Central memory CD4-positive, alpha-beta T cell (primary cell): ENCODE measurements at places on chromosomes 13 and 19.

DNA sequence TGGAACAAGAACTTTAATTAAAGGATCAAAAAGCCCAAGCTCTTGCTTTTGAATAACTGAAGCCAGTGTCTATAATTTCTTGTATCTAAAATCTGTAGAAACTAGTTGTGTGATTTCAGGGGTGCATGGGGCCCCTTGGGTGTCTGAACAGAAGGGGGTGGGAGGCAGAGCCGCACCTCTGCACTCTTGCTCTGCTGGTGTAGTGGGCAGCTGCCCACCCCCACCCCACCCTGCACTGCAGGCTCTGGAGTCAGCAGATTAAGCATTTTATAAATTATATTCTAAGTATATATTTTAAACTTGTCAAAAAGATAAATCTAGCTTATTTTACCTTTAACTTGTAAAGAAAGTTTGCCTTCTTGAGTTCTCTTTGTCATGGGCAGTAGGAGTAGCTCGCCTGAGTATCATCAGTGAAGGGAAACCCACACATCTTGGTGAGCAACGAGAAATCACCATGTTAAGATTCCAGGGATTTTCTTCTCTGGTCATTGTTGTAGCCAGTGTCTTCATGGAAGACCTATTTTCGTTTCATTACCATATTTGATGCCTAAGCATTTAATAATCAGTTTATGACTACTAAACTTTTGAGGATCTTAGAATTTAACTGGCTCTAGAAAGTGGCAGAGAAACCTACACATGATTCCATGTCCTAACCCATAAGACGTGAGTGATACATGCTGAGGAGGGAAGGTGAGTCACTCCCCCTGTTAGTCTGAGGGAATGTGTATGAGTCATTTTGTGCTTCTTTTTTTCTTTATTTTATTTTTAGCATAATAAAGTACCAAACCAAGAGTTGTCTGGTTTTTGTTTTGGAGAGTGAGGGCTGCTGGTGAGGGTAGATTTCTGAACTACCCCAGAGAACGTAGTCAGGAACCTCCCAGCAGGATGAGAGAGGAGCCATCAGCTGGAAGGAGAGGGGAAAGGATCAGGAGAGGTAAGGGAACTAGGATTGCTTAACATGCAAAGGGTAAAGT lies 7.7 kb downstream of the UBE2L5 start:
- no peak for DNase-seq

GRCh38 chr13:113654591-113655345 lies 3.2 kb downstream of the ATP4B start:
- DNase-seq = no peak

DNA sequence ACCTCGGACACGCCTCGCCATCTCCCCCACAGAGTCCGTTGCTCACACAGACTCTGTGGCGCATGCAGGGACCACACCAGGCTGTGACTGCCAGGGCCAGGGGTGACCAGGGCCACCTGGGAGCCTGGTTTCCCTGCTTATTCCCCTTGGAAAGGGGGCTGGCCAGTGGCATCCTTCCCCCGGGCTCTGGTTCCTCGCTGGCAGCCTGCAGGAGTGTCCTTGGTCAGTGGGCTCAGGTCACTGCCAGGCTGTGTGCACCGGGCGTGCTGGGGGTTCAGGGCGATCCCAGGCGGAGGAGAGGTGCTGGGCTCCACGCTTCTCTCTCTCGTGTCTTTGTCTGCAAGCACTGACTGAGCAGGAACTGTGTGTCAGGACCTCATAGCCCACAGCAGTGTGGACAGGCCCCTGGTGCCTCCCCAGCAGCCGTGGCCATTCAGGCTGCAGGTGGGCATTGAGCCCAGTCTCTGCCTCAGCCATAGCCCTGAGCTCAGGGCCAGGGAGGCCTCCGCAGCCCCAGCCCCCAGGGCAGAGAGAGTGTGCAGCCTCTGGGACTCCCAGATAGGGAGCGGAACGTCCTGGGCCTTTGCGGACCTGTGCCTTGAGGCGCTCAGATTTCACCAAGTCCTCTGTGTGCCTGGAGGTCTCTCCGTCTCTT lies 6.5 kb downstream of the PIAS4 start:
- no peak for DNase-seq

GRCh38 chr13:108419768-108420167 lies 150.2 kb downstream of the TNFSF13B start:
- DNase-seq = no peak

DNA sequence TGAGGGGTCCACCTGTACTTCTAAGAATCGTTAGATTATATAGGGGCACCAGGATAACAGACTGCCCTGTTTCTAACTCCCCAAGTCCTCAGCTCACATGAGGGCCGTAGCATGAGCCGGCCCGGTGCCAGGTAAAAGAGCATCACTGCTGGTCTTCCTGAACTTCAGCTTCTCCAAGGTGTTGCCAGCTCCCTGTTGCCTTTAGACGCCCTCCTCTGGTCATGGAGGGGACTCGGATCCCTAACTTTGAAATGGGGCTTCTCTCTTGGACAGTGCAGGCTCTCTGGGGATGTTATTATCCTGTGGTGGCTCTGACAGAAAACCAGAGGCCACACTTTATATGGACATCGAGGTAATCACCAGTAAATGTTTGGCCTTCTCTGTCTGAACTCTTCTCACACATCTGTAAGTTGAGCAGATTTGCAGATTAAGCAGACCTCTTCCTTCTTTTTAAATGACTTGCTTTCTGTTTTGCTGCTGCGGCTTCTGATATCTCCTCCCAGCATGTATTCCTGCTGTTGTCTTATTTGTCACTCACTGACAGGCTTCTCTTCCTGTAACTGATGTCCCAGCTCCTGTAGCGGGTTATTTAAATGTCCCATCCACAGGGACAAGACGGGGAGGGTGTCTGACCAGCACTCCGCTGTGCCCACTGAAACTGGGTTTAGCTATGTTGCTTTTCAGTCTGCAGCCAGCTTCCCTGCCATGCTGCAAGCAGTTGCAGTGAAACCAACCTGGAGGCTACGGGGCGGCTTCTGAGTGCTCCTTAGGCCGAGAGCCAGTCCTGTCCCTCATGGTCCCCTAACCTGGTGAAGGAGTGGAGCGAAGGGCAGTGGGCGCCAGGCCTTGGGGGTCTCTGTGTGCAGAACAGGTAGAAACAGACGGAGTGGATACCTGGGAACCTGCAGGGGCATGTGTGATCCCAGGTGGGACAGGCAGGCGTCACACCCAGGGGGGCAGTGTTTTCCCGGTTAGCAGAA lies 39.2 kb downstream of the TSSK6 start:
- no peak for DNase-seq

DNA sequence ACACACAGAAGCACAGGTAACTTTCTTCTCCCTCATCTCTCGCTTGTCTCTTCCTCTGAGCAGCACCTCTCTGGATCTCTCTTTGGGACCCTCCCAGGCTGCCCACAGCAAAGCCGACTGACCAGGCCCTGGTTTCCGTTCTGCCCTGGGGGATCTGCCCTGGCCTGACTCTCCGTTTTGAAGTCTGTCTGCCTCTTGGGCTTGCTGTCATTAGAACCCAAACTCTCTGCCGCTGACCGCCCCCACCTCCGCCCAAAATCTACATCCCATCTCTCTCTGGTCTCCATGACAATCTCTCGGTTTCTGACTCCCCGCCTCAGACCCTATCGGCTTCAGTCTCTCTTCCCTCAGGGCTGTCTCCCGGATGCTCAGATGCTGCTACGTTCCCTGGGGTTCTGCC lies 6.9 kb downstream of the KCNC3 start:
- no peak for DNase-seq

- DNase-seq = no peak
Measured at GRCh38 chr19:50720921-50721381, 1.3 kb upstream of the SHANK1 start.

- no peak for DNase-seq
Measured at GRCh38 chr19:45010306-45010705, 9.0 kb downstream of the RELB start.

DNA sequence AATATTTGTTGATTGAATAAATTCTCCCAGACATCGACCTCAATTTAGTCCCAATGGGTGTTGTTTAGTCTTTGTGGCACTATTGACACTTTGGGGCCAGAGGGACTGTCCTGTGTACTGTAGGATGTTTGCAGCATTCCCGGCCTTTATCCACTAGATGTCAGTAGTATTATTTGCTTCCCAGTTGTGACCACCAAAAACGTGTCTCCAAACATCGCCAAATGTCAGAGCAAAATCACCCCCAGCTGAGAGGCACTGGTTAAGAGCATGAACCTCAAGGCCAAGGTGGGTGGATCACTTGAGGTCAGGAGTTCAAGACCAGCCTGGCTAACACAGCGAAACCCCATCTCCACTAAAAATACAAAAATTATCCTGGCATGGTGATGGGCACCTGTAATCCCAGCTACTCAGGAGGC lies 15.4 kb downstream of the NLRP12 start:
- DNase-seq = no peak

DNA sequence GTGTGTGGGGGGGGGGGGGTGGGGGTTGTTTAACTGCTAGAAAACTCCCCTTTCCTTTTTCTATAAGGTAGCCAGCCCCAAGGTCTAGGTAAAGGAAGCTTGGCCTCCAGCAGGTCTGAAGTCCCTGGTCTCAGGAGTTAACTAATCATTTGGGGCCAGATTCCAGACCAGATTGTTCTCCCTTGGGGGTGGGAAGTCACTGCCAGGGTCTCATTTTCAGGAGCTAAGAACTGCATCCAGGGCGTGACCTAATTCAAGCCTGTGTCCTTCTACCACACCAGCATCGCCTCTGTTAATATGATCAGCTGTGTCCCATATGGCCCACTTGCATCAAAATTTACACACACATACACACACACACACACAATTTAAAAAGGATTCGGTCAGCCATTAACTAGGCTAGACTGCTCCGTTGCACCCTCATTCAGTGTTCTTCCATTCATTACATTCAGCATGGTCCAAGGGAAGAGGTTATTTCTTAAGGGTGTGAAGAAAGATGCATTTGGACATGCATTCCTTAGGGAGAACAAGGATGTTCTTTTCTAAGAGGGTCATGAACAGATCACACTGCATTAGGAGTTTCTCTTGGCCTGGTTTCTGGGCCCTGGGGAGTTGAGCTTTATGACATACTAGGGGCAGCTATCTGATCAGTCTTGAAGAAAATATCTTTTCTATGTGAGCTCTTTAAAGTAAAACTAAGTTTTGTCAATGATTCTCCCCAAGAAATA lies 91.0 kb downstream of the FGF14 start:
- no peak for DNase-seq

- no peak for DNase-seq
Measured at GRCh38 chr19:48614436-48615230, at the start of gene FAM83E. TSS of gene FAM83E (minus strand) at chr19:48615076. CDS start at chr19:48613372, 1,704 bp downstream.

GRCh38 chr13:79678100-79678499 lies 197.1 kb downstream of the NDFIP2 start:
- DNase-seq = no peak

DNA sequence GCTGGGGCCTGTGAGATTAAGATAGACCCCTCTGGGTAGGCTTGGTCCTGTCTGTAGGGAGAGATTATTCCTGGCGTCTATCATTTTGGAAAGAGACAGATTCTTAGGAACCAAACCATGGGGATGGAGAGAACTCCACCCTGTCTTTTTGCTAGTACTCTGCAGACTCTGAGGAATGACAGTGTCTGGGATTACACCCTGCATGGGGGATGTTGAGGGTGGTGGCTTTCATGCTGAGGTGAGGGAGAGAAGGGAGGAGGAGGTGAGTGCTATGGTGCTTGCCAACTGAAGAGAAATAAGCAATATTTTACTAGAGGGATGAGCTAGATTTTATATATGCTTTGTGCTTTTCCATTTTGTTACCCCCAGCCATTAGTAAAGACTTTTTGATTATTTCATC lies 74.5 kb upstream of the PCDH8 start:
- DNase-seq = no peak

- DNase-seq = peak; percentile 75
Measured at GRCh38 chr19:7678971-7679751, 1.5 kb upstream of the TRAPPC5 start.

- DNase-seq = no peak
Measured at GRCh38 chr19:33448159-33448516, 73.5 kb downstream of the PEPD start.

DNA sequence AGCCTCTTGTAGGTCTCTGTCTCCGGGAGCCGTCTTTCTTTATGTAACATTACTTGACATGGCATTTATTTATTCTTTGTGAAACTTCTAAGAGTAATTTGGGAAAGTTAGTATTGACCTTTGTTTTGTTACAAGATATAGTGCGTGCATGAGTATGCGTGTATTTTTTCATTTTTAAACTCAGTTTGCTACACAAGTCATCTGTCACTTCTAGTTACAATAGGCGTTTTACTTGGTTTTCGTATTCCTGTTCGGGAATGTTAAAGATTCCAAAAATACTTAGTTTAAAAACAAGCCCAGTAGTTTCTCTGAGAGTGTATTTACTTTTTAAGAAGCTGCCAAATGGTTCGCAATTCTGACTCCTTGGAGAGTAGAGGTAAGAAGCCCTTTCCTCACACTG lies 3.2 kb downstream of the PDS5B start:
- DNase-seq = no peak

DNA sequence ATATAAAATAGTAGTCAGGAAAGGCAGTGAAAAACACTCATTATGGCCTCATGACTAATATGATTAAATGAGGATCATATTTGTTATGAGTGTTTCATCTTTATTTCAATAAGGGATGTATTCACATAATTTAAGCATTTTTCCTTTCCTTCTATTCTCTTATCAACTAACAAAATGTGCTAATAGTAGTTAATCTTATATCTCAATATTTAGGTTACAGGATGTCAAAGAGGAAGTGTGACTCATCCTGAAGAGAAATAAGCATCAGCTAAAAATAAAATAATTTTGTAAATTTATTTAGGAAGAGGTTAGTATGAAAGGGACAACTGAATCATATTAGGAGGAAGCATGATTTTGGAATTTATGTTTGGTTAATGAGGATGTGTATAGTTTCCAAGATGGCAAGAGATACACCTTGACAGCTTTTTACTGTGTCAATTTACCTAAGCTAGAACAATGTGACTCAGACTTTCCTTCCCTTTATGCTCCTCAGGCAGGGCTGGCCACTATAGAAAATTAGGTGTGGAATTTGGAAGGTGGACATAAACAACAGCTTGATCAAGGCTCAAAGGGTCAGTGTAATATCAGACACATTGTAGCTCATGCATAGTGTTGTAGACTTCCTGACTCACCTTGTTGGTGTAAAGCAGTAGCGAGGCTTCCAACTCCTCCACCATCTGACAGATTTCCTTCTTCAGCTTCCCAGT lies 172.7 kb downstream of the SLITRK1 start:
- DNase-seq = no peak

GRCh38 chr19:18484992-18485391 lies 36.9 kb downstream of the ELL start:
- no peak for DNase-seq

DNA sequence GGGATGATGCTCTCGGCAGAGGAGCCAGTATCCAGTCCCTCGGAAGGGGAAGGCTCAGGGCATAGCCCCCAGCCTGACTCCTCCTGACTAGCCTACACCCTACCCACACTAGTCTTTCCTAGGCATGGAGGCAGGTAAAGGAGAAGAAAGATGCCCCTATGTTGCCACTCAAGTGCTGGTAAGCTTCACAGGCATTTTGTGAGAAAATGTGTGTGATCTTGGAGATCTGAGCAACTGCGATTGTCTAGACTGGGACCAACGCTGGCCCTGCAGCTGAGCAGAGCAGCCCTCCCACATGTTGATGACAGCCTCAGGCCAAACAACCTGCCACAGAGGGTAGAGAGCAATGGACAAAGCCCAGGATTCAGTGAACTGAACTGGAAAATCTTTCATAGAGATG lies 11.7 kb upstream of the ATP12A start:
- no peak for DNase-seq
